Activated CD8-positive, alpha-beta T cell treated with anti-CD3 and anti-CD28 coated beads for 36 hours (primary cell): ENCODE measurements at places on chromosomes 6 and 20. TPM values are rescaled to one million over a fixed set of nuclear protein-coding genes. Genes with fewer than 3 reads are reported as not detected.
A peak's percentile ranks its signal among the peaks of the same experiment; 100 is the strongest.

GLP1R gene
- total RNA-seq: 1.1 TPM

DNA sequence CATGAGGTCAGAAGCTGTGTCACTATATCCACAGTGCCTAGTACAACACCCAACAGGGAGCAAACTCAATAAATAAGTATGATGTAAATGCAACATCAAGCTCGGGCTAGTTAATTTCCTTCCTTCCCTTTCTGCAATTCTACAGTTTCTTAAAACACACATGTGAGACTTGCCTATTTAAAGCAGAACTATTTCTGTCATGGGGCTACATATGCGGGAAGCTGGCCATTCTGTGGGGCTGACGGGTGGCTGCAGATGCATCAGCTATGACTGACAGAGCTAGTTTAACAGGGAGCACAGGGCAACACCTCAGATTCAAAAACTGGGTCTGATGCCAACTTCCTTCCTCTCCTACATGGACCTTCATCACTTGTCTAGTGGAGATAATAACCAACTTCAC, 118.1 kb upstream of the ENPP5 start:
- H3K27ac ChIP-seq: no peak overlapping the region

FAM83B gene
- total RNA-seq: not detected

DNA sequence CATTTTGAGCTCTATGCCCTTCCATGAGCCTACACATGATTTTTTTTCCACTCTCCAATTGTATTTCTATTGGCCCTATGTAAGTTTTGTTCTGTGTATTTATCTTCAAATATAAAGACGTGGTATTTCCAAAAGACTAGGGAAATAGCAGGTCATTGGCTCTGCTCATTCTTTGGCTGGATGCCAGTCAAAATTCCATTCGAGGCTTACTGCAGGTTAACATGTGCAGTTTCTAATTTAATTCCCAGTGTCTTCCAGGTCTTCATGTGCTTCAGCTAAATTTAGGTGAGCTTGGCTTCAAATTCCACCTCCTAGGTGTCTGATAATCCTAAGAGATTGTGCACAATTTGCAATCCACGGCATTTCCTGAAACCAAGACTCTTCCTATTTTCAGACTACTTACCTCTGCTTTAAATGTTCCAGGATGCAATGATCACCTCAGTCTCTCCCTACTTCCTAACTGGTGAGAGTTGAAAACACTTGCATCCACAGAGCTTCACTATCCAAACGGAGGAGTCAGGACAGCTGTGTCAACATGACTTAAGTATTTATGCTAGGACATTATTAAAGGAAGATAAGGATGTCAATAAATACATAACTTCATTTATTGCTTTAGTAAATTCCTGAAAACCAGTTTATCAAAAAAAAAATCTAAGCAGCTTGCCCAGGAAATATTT, 236.1 kb downstream of the COL12A1 start:
- H3K4me3 ChIP-seq: no peak overlapping the region
- no peak for DNase-seq
- H3K27me3 ChIP-seq: no peaks in the 10 kb centered on the region
- no peaks in the 10 kb centered on the region for H3K36me3 ChIP-seq

LHFPL5 gene
- not detected for total RNA-seq

- H3K27ac ChIP-seq: no peak overlapping the region
- H3K4me3 ChIP-seq: no peak overlapping the region
- H3K36me3 ChIP-seq: no peaks in the 10 kb centered on the region
- no peak for DNase-seq
Observed at GRCh38 chr6:22732176-22732970, 163.0 kb downstream of the HDGFL1 start.

- peaks cover 28% of the 10 kb centered on the region for H3K36me3 ChIP-seq
- no peak overlapping the region for H3K27ac ChIP-seq
- H3K4me3 ChIP-seq: no peak overlapping the region
- DNase-seq: no peak
- no peaks in the 10 kb centered on the region for H3K4me1 ChIP-seq
Observed at GRCh38 chr6:97176468-97176867, 106.5 kb downstream of the MMS22L start.

DNA sequence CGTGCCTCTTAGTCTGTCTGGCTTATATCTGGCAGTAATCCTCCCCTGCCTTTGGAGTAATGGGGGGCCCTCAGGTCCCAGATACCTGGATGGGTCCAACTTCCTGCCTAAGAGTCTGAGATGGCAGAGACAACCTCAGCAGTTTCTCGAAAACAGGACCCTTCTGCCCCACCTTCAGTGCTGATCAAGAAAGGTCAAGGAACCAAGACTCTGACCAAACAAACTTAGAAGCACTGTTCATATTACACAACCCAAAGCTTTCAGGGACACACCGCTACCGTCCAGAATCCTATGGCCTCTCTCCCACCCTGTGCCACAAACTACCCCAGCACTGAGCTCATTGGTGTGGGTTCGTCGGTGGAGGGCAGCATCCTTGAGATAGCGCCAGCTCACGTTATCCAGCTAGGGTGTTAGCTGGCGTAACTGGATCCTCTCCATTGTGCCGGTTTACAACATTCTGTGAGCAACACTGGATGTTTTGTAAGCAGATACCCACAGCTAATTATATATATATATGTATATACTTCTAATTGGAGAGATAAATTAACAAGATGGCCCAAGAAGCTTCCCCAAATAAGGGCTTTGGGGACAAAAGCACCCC, 7.6 kb upstream of the TMC2 start:
- H3K4me1 ChIP-seq: peaks cover 10% of the 10 kb centered on the region
- H3K4me3 ChIP-seq: no peak overlapping the region
- H3K27me3 ChIP-seq: peaks cover 6% of the 10 kb centered on the region
- H3K36me3 ChIP-seq: no peaks in the 10 kb centered on the region

DNA sequence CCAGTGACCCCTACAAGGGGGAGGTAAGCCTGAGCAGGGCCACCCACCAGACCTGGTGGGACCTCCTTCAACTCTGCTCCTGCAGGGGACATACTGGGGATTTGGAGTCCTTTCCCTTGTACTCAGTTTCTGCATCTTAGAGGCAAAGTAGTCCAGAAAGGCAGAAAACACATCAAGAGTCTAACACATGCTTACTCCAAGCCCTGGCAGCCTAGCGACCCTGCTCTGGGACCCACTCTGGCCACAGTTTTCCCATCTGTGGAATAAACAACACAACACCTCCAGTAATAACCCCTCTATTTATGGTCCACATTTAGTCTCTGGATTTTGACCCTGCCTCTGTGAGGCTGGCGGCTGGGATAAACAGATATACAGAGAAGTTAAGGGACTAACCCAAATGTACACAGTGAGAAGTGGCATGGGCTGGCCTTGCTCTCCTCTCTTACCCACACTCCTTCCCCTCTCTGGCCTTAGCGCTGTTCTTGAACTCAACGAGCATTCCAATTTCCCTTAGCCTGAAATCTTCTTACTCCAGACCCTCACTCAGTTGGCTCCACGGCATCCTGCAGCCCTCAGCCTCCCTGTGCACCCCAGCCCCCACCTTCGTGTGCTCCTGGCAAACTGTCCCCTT, 16.1 kb upstream of the TLDC2 start:
- no peak overlapping the region for H3K27ac ChIP-seq
- peaks cover 19% of the 10 kb centered on the region for H3K4me1 ChIP-seq
- H3K36me3 ChIP-seq: no peaks in the 10 kb centered on the region
- no peak overlapping the region for H3K4me3 ChIP-seq
- DNase-seq: no peak

GRCh38 chr6:36729161-36729524, 31.5 kb downstream of the RAB44 start:
- no peaks in the 10 kb centered on the region for H3K36me3 ChIP-seq
- no peak for DNase-seq
- no peak overlapping the region for H3K27ac ChIP-seq
- H3K4me3 ChIP-seq: no peak overlapping the region
- no peaks in the 10 kb centered on the region for H3K27me3 ChIP-seq
- peaks cover 10% of the 10 kb centered on the region for H3K4me1 ChIP-seq

DNA sequence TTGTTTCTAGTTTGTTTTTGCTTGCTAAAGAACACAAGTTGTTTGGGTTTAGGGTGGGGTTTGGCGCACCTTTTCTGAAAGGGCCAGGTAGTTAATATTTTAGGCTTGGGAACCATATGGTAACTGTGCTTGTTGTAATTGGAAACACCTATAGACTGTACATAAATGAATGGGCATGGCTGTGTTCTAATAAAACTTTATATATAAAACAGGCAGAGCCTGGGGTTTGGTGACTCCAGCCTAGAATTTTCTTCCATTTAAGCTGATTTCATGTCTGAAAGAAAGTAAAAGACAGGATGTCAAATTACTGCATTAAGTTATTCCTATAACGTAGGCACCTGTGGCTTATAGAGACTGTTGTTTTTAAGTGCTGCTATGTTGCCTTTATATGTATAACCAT, 36.1 kb upstream of the MAPK13 start:
- no peak overlapping the region for H3K4me3 ChIP-seq
- no peaks in the 10 kb centered on the region for H3K36me3 ChIP-seq
- DNase-seq: no peak
- no peaks in the 10 kb centered on the region for H3K27me3 ChIP-seq
- peaks cover 25% of the 10 kb centered on the region for H3K4me1 ChIP-seq
- H3K27ac ChIP-seq: peak overlapping the region; percentile 67

DNA sequence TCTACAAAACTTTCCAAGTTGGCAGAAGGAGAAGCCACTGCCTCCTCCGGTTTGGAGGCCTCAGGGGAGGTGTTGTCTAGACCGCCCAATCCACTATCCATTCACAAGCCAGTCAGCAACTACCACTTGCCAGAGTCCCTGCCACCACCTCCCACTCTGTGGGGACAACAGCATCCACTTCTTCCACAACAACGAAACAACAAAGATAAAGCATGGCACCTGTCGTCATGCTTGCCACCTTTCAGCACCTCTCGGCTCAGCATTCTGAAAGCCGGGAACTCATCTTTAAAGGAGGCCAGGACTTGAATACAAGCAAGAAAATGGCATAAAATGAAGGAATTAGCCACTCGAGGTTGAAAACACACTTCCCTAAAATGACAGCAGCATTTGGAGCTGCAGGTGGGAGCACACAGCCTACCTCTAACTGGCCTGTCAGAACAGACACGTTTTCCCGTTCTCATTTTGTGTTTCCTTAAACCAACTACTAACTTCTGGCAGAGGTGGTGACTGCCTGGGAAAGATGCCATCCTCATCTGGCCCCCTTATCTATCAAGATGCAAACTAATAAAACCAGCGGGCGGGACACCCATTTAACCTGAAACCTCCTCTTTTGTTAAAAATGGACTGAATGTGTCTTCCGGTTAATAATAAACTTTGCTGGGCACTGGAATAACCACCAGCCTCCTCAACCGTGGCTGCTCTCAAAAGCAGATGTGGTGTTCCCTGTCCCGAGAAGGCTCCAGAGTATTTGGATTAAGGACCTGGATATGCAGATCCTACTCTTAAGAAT, 21.7 kb downstream of the YTHDF1 start:
- H3K4me3 ChIP-seq: no peak overlapping the region
- DNase-seq: no peak
- H3K27me3 ChIP-seq: no peaks in the 10 kb centered on the region
- H3K27ac ChIP-seq: no peak overlapping the region

SNAP25 gene
- total RNA-seq: not detected

GRCh38 chr20:44069203-44070011, 117.6 kb downstream of the JPH2 start:
- DNase-seq: peak; percentile 90
- peak overlapping the region; percentile 57 for H3K4me3 ChIP-seq
- peak overlapping the region; percentile 92 for H3K27ac ChIP-seq
- H3K4me1 ChIP-seq: peaks cover 63% of the 10 kb centered on the region
- H3K36me3 ChIP-seq: no peaks in the 10 kb centered on the region

DNA sequence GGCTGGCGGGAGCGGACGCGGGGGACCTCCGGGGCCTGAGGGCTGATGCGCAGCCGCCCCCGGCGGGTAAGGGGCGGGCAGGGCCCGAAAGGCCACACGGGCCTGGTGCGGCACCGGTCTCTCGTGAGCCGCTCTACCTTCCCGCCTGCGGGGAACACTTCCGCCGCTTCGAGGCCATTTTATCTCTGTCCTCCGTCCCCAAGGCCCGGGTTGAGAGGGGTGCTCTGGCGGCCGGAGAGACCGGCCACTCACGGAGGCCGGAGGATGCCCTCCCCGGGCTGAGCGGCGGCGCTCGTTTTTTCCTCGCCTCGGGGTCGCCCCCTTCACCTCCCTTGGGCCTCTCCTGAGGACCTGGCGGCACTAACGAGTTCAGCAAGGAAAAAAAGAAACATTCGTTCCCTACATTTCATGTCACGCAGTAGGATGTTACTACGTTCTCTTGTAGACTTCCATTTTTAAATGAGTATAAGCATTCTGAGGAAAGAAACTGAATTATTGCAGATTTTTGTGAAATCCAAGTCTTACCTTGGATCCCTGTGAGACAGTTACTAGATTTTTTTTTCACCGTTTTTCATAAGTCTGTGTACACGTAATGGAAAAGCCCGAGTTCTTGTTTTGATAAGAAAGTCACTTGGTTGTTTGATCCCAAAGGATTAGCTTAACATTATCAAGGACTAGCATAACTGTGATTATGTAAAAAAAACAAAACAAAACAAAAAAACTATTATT, 575 bp downstream of the WTAP start:
- H3K4me3 ChIP-seq: peak overlapping the region; percentile 85
- peaks cover 47% of the 10 kb centered on the region for H3K36me3 ChIP-seq
- H3K27ac ChIP-seq: peak overlapping the region; percentile 89
- DNase-seq: peak; percentile 61

- H3K36me3 ChIP-seq: no peaks in the 10 kb centered on the region
- H3K4me3 ChIP-seq: no peak overlapping the region
- H3K27me3 ChIP-seq: no peaks in the 10 kb centered on the region
- no peaks in the 10 kb centered on the region for H3K4me1 ChIP-seq
- no peak for DNase-seq
- no peak overlapping the region for H3K27ac ChIP-seq
Observed at GRCh38 chr6:23977706-23978105, 148.3 kb upstream of the NRSN1 start.

GRCh38 chr6:7201444-7201731, 93.6 kb downstream of the RREB1 start:
- peaks cover 26% of the 10 kb centered on the region for H3K36me3 ChIP-seq
- peaks cover 26% of the 10 kb centered on the region for H3K4me1 ChIP-seq
- H3K27me3 ChIP-seq: no peaks in the 10 kb centered on the region
- no peak for DNase-seq
- no peak overlapping the region for H3K27ac ChIP-seq

RNF39 gene
- total RNA-seq: not detected

CLIC5 gene
- 1.1 TPM for total RNA-seq

- H3K27me3 ChIP-seq: peaks cover 3% of the 10 kb centered on the region
- H3K4me1 ChIP-seq: peaks cover 7% of the 10 kb centered on the region
- no peak for DNase-seq
- H3K4me3 ChIP-seq: no peak overlapping the region
Observed at GRCh38 chr6:3032986-3033385, 33.3 kb downstream of the NQO2 start.

DNA sequence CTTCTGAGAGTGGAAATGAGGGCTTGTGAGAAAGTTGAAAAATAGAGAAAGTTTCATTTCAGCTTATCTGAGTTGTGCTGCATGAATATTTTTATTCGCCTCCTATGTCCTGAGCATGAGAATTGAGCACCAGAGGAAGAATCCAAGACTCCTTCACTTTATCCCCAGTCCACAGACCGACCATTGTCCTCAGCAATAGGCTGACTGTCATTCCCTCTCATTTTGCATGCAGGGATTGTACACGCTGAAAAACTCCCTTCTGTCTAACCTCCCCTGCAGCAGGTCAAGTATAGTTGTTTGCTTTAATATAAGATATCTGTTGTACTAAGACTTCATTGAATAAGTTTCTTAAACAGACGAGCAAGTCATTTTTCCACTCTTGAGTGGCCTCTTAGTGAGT, 437.6 kb downstream of the PRKN start:
- DNase-seq: no peak
- H3K36me3 ChIP-seq: no peaks in the 10 kb centered on the region
- H3K27me3 ChIP-seq: no peaks in the 10 kb centered on the region
- no peaks in the 10 kb centered on the region for H3K4me1 ChIP-seq
